SJCRH30 (cell line): ENCODE measurements at places on chromosomes 12 and 14. TPM values are rescaled to one million over a fixed set of nuclear protein-coding genes. Genes with fewer than 3 reads are reported as not detected.

DNA sequence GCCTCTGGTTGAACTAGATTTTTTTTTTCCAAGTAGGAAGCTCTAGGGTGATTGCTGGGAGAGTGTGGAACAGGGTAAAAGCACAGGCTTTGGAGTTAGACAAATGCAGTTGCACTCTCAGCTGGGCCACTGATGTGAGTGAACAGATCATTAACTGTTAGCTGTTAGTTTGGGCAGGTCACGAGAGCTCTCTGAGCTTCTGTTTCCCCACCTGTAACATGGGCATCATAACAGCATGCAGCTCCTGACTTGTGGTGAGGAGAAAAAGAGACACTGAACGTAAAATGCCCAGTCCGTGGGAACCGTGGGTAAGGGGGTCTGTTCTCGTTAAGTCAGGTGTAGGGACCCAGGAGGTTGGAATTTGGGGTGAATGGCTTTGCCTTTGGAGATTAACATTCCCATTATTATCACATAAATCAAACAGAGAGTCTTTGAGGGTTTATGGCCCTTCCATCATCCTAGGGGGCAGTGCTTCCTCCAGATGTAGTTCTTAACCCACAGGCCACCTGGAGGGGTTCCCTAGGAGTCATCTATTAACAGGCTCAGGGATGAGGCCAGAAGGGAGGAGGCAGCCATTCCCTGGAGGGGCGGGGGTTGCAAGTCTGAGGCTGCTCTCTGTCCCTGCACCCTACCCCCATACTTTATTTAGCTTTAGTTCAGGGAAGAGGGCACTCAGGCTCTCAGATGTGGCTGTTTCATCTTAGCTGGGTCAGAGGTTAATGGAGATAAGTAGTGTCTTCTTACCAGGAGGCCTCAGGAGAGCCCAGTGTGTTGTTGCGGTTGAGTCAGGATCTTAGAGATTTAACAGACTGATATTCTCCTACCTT, 135.2 kb downstream of the DACT1 start:
- peaks cover 12% of the 10 kb centered on the region for H3K4me1 ChIP-seq
- H3K27me3 ChIP-seq: no peaks in the 10 kb centered on the region
- H3K27ac ChIP-seq: no peak overlapping the region

The HOXC10 gene
- 0.51 and 0.71 TPM in 2 replicates for total RNA-seq

- H3K27me3 ChIP-seq: no peaks in the 10 kb centered on the region
- no peak overlapping the region for H3K27ac ChIP-seq
- H3K4me3 ChIP-seq: no peak overlapping the region
- DNase-seq: no peak
- peaks cover 24% of the 10 kb centered on the region for H3K4me1 ChIP-seq
Measured at GRCh38 chr12:105935981-105936380, 202.8 kb downstream of the NUAK1 start.

The CD27 gene
- total RNA-seq: 0.12 and 0.15 TPM in 2 replicates

The EIF2S3B gene
- 12.9 and 13.7 TPM in 2 replicates for total RNA-seq

DNA sequence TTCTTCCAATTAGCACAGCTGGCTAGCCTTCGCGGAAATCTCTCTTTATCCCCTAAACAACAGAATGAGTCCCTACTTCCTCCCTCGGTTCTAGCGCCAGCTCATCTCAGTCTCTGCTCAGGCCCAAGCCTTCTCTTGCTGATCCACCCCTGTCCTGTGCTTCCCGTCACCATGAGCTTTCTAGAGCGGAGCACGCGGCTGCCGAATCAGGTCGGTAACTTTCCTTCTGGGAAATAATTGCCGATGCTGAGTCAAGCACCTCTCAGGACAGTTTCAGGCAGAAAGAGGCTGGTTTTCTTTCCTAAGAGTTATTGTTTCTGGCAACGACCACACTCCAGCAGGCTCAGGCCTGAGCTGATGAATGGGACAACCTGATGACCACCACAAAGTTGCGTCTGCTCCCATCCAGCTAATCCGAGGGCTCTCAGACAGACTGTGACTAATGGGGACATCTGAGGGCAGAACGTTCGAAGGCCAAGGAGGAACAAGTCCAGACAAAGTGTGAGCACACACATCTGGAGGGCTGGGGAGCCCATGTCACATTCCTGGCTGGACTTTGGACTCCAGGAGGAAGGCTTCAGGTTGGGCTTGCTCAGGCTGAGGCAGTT, 13.6 kb upstream of the GPR68 start:
- H3K4me1 ChIP-seq: peaks cover 15% of the 10 kb centered on the region
- H3K27ac ChIP-seq: peak overlapping the region; percentile 78
- peak overlapping the region; percentile 16 for H3K4me3 ChIP-seq
